ENCODE measurements at places on chromosomes 4 and X.

- DNase-seq = peak; percentile 77
Observed at GRCh38 chr4:156615066-156615531, 356.5 kb downstream of the PDGFC start.

DNA sequence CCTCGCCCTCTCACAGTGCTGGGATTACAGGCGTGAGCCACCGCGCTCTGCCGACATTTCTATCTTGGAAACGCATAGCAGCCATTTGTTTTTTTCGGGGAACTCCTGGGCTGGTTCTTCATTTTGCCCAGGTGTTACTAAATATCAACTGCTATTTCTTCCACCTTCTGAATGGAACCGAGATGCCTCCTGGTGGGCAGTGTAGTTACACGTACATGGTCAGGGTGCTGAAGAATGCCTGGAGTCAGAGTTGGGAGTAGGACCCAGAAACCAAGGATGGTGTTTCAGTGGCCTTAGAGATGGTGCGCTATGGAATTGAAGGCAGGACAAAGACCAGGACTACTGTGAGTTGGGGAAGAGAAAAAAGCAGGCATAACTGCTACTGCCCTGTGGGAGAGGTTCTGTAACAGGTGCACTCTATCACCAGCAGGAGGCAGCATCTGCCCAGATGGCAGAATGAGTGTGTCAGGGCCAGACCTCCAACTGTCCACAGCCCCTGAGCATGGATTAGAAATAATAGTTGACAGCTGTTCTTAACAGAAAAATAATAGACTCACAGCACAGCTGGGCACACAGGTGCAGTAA, 81.7 kb downstream of the ZC4H2 start:
- DNase-seq = peak; percentile 2

- no peak for DNase-seq
Observed at GRCh38 chrX:6095469-6095868, 133.2 kb downstream of the NLGN4X start.

DNA sequence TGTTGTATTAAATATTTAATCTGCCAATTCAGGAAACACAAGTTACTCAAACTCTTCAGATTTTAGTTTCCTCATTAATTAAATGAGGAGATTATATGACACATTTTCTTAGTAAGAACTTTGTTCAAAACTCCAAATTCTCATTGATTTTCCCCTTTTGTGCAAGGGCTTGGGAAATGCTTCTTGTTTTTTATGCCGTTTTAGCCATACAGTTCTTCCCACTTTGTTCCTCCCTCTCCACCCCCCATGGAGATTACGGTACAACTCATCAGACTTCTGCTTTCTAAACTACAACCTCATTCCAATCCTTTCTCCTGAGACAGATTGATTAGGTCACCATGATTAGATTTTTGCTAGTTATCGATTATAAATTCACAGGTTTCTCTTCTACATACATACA, 10.9 kb upstream of the BBS7 start:
- DNase-seq = no peak

DNA sequence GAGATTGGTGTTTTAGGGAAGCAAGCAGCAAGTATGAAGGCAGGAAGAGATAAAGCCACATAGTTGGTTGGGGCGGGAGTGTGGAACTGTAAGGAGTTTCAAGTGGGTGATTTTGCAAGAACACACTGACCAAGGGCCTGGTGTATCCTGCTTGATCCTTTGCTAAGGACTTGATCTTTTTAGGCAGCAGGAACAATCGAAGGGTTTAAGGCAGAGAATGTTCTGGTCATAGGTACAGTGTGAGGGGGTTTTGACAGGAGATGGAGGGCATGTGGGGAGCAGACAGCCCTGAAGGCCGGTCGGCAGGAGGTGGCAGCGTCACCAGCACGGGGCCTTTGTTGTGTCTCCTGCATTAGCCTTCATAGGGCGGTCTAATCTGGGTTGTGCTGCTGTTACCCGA, 54.7 kb downstream of the FAM193A start:
- DNase-seq = no peak

DNA sequence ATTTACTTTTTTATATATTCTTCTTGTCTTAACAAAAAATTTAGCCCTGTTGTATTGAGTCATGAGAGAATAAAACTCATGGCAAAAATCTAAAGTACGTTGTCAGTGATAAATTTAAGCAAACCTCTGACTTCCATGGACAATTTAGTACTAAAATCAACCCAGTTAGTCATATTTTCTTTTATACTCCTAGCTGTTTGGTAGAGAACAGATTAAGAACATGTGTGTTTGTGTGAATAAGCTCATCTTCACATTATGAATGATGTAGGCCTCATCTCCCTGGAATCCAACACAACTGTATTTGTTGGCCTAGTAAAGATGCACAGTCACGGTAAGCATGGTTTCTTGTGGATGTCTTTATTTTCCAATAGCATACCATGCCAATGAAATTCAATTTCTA, 40.8 kb upstream of the FAM47B start:
- no peak for DNase-seq

- no peak for DNase-seq
Observed at GRCh38 chr4:14807856-14808255, 194.4 kb upstream of the CPEB2 start.

GRCh38 chr4:102862747-102863146, 6.0 kb upstream of the CISD2 start:
- no peak for DNase-seq
